Stimulated activated naive CD8-positive, alpha-beta T cell treated with anti-CD3 and anti-CD28 coated beads, Interleukin-15, Interleukin-2, amounts not matched to agents 100 U/mL and 50 U/mL, for 24 hours (primary cell): ENCODE measurements at places on chromosomes 3 and 15.

DNA sequence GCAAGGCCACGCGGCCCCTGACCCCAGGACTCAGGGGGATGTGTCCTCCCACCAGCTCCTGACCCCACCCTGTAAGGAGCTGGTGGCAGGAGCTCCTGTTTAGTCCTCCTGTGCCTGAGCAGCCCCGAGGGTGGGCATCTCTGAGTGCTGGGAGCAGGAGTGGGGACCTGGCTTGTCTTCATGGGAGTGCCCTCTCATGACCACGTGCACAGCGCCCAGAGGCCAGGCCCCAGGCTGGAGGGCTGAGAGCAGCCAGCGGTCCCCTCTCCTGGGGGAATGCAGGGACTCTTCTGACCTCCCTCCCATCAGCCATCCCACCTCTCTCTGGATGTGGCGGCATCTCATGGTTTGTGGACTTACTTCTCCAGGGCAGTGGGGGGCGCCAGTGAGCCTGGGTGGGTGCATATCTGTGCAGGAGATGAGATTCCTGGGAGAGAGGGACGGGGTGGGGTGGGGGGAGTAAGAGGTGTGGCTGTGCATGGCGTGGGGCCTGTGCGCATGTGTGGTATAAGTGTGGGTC, 205.6 kb downstream of the TBC1D2B start:
- DNase-seq, result peak; percentile 8

- no peak for DNase-seq
Measured at GRCh38 chr15:25504307-25504706, 65.5 kb upstream of the UBE3A start.

GRCh38 chr3:170360916-170361315, 3.4 kb downstream of the SKIL start:
- DNase-seq, result no peak

DNA sequence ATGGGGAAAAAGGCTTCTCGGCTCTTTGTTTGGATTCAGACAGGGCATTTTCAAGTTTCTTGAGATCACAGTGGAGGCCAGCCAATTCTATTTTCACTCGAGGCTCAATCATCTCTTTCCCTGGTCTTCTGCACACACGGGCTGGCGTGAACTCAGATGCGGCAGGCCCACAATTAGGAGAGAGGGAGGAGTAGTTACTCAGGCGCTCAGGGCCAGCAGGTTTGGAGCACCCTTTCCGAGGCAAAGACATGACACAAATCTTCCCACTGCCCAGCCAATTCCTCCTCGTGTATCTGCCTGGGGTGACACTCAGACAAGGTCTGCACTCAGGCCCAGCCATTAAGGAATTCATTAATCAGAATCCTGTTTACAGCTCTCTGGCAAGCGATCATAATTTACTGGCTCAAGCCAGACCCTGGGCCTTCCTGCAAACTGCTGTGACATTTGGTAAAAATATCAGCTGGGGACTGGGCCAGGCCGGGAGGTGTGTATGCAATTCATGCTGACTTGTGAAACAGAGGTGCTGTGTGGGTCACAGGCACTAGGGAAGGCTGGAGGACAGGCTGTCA, 68.1 kb upstream of the TLE3 start:
- no peak for DNase-seq

DNA sequence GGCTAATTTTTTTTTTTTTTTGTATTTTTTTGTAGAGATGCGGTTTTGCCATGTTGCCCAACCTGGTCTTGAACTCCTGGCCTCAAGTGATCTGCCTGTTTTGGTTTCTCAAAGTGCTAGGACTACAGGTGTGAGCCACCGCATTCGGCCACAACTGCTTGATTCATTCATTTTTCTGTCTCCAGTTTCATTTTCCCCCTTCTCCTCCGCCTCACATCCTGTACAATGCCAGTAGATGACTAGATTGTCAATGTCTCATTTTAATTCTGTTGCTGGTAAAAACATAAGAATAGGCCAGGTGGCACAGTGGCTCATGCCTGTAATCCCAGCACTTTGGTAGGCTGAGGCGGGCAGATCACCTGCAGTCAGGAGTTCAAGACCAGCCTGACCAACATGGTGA, 12.0 kb upstream of the ZNF592 start:
- peak; percentile 67 for DNase-seq

GRCh38 chr15:52746162-52746757, 43.9 kb downstream of the ONECUT1 start:
- no peak for DNase-seq
